ENCODE measurements at places on chromosomes 12 and 14.

DNA sequence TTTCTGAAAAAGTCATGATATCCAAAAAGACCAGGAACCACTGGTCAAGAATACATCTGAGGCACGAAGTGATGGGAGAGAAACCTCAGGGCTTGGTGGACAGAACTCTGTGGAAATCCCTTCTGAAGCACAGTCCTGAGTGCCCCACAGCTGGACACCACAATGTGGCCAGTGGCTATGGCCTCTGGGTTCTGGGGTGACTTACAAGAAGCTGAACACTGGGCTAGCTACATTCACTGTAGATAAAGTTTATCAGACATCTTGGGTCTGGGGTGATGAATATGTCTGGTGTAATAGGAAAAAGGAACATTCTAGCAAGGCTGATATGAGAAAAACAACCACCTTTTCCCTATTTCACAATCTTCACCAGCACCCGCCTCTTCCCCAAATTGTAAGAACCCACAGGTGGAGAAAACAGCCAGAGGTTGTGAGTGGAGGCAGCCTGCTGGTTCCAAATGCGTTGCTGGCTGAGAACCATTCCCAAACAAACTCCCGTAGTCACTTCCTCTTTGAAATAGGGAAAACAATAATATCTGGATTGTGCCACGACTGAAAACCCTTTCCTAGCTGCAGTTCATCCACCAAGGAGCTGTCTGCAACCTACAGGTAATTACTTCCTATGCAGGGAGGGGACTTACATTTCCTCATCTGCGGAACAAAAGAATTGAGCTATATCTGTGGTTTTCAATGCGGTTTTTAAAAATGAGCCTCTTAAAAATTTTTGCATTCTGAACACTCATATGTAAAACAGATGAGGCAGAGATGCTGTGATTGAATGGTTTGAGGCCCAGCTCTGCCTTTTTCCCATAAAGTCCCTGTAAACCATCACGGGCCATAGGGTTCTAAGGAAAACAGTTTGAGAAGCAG, 193.6 kb downstream of the SLC41A2 start:
- no peak for DNase-seq

GRCh38 chr14:65001723-65002122, 15.0 kb downstream of the FNTB start:
- DNase-seq: no peak

GRCh38 chr14:39025810-39026627, 77.0 kb downstream of the SEC23A start:
- DNase-seq: no peak

GRCh38 chr12:110780448-110780847, 37.8 kb upstream of the PPP1CC start:
- DNase-seq: no peak

DNA sequence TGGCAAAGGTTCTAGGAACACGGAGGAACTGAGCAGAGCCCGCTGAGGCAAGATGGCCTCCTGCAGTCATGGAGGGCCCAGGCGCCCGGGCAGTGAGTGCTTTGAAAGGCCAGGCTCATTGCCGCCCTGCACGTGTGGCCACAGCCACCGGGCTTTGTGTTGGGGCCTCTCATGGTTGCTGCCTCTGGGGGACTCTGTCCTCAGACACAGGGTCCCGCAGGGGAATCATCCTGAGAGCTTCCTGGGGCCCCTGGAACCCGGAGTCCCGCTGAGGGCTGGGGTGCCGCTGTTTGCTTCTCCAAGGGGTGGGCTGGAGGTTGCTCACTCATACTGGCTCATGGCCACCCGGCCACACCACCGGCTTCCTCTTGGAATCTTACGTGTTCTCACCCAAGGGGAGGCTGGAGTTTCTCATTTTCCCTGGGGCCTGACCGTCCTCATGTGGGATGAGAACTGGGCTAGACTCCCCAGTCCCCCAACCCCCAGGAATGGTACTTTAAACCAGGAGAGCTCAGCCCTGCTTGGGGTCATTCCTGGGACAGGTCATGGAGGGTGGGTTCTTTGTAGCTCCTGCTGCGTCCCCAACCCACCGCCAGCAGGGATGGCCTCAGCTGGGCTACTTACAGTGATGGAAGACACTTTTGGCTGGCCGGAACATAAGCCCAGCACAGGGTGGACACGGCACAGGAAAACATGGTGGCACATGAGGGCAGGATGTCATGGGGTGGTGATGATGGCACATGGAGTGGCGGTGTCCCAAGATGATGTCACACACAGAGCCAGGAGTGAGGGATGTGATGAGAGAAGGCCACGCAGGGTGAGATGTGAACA, 21.1 kb upstream of the LRTM2 start:
- no peak for DNase-seq

DNA sequence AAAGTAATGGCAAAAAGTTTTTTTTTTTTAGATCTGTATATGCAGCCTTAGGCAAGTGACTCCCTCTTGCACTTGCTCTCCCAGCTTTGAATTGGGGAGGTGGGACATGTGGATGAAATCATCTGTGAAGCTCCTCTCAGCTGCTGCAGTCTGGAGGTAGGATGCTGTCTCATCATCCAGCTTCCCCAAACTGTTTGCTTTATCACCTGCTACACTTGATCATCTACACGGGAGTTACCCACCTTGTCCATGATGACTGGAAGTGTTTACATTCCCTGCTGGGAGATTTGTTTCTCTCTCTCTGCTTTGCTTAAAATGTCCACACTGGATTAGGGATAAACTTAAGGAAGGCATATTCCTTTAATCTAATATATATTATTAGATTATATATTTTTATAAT, 8.5 kb upstream of the FGF23 start:
- DNase-seq: no peak

DNA sequence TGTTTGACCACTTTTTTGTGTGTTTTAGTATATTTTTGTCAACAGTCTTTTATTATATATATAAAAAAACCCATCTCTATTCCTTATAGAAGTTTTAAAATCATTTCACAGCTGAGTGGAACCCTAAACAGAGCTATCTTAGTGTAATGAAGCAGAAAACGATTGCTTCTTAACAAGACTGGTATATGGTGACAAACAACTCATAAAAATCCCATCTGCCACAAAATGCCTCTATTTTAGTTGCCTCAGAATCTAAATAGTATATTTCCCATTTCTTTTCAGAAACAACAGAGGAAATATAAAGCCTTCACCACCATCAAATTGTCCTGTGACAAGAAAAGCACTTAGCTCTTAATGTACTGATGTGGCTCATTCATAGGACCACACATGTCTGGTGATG, 322.4 kb downstream of the ATP23 start:
- DNase-seq: no peak

- DNase-seq: no peak
Observed at GRCh38 chr12:123050913-123051312, 70.4 kb downstream of the ARL6IP4 start.

DNA sequence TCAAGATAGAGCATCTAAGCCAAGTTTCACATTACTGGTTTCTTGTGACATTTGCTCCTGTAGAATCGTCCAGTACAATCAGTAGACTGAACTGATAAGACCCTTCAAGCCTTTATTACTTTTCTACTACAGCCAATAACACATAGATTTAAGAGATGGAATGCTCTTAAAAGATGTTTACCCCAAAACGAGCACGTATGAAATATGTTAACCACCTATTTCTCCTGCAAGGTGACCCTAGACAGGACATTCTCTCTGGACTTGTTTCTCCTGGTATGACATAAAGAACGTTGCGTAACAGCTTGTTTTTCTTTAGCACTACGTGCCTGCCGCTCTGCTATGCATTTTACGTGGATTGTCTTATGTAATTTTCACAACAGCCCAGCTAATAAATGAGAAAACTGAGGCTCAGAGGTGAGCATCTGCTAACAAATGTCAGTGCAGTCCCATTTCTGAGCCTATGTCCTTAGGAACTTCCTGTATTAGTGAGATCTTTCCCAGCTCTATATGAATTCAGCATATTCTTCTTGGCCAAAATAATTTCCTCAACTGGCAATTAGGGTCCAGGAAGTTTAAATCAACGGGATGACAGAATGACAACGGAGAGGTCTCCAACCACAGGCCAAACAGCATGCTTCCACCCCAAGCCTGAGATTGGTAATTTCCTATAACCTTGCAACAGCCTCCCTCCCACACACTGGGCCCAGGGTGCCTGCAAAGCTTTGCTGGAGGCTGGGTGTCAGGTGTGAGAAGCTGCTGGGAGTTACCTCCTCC, 3.7 kb downstream of the NFKBIA start:
- DNase-seq: no peak

- DNase-seq: no peak
Observed at GRCh38 chr14:96052541-96053247, 13.5 kb downstream of the C14orf132 start.

DNA sequence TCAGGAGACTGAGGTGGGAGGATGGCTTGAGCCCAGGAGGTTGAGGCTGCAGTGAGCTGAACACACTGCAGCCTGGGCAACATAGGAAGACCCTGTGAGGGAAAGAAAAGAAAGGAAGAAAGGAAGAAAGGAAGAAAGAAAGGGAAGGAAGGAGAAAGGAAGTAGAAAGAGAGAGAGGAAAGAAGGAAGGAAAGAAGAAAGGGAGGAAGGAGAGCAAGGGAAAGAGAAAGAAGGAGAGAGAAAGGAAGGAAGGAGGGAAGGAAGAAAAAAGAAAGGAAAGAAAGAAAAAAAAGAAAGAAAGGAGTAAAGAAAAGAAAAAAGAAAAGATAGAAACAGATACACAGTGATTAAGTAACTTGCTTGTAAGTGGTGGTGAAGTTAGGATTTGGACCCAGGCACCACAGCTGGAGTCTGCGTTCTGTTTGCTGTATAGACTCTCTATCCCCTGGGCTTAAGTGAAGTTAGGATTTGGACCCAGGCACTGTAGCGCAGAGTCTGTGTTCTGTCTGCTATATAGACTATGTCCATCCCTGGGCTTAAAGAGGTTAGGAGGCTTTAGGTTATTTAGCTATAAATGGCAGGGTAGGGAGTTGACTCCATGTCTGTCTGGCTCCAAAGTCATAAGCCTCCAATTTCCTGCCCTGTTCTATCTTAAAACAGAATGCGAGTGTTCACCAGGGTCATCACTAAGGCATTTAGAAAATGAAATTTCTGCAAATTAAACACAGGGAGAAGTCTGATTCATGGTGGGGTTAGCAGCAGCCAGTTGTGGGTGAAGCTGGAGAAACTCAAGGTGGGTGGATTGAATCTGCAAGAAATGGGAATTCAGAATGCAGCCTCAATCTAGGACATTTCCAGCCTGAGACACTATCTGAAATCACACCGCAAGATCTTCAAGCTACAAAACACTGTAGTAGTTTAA, 13.3 kb upstream of the C12orf75 start:
- DNase-seq: no peak

GRCh38 chr12:108055141-108055540, 73.9 kb upstream of the WSCD2 start:
- no peak for DNase-seq

DNA sequence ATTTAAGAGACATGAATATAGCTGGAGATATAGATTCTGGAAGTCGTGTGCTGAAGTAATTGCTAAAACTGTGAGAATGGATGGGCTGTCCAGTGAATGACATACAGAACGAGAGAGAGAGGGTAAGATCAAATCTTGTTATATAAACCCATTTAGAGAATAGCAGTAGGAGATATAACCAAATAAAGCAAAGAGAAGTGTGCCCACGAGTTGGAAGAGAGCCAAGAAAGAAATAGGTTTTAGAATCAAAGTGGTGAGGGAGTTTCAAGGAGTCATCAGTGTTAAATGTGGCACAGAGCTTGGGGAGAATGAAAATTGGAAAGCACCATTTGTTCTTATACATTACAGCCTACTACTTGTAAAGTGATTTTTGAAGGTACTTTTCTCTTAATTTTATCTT, 19.2 kb downstream of the TOGARAM1 start:
- no peak for DNase-seq

DNA sequence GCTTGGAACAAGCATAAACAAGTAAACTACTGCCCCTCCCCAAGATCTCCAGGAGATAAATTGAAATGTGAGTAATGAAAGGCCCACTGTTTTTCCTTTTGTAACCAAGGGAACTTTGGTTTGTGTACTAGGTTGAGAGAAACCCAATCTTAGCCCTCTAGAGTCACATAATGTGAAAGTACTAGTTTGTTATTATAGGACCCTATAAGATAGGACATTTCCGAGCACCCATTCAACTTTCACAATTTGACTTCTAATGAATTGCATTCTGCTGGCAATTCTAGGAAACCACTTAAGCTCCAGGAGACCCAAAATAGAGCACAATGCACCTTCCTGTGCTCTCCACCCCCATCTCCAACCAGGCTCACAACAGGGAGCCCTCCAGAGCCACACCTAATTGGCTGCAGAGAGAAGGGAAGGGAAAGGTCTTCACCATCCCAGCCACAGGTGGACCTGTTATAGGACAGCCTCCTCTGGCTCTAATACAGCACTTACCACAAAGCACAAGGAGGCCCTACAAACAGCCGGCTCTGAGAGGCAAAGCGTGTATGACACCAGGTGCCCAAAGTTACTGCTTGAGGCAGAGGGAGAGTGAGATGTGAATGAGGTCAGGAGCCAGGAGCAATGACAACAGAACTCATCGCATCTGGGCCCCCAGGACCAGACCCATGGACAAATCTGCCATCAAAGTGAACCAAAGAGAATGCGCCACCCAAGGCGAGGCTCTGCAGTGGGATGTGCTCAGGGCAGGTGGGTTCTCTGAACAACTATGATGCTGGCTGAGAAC, 163.3 kb upstream of the NTF3 start:
- DNase-seq: no peak

DNA sequence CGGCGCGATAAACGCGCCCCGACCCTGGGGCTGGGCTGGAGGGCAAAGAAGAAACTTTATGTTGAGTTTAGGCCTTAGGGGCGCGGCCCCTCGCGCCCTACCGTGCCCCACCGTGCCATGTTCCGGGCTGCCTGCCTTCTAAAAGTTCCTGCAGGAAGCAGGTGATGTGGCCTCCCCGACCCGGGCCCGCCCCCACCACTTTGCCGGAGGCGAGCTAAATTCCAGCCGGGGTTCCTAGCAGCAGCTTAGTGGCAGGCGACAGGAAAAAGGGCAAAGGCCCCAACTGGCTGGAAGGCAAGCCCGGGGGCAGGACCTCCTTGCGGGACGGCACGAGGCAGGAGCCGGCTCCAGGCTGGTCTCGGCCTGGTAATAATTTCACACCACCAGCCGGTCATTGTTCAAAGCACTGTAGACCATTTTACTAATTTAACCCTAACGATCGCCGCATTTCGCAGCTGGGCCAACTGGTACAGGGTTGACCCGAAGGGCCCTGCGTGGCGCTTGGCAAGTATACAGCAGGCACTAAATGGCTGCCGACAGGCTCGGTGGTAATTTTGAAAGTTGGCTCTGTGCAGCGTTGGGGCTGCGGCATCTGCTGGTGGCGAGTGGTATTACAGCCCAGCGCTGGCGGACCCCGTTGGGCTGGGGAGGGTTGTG, 895 bp upstream of the CCDC88C start:
- peak; percentile 59 for DNase-seq

DNA sequence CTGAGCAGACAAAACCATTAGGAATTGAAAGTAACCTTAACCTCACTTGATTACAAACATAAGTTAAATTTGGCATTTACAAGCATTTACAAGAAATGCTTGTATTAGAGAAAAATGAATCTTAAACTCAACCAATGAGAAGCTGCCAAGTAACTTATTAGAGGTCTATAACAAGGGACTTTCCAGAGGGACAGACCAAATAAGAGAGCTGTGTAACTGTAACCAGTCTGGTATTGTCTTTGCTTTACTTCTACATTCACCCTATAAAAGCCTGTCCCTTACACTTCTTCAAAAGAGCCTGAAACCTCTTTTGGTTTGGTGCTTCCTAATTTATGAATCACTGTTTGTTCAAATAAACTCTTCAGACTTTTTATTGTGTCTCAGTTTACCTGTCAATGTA, 450.0 kb upstream of the FAR2 start:
- no peak for DNase-seq
